ENCODE measurements at places on chromosomes 2 and 18. TPM values are rescaled to one million over a fixed set of nuclear protein-coding genes. Genes with fewer than 3 reads are reported as not detected.

Gene UGT1A5
- not detected for total RNA-seq

- DNase-seq, result no peak
These were observed 4.7 kb downstream of the HS6ST1 start for GRCh38 chr2:128313931-128314347.

GRCh38 chr2:158723181-158723838, 71.8 kb upstream of the DAPL1 start:
- no peak for DNase-seq

DNA sequence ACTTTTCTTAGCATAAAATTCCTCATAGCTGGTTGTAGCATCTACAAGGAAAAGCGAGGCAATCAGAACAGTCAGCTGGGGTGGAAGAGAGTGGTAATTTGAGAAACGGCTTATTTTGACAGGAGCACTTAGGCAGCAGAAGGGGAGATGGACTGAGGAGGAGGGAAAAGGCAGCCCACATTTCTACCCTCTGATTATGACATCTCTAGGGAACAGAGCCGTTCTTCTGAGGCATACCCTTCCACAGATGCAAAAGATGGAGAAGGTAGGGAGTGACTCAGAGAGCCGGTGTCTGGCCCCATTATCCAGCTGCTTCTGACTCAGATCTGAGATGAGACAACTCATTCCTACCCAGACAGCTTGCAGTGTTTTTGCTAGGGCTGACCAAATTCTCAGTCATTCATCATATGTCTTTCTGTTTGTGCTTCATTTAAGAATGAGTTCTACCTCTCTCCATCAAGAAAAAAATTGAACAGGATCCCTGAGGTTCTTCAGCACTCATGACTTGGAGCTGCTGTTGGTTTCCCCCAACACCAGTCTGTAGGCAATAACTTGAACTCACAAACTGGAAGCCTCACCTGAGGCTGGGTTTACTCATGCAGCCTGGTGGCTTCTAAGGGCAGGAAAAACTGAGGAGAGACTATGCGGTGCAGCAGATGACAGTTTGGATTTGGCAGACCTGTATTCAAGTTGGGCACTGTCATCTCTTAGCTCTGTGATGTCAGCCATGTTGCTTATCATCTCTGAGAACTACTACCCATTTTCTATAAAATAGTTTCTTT, 15.9 kb upstream of the SEC11C start:
- DNase-seq, result no peak

DNA sequence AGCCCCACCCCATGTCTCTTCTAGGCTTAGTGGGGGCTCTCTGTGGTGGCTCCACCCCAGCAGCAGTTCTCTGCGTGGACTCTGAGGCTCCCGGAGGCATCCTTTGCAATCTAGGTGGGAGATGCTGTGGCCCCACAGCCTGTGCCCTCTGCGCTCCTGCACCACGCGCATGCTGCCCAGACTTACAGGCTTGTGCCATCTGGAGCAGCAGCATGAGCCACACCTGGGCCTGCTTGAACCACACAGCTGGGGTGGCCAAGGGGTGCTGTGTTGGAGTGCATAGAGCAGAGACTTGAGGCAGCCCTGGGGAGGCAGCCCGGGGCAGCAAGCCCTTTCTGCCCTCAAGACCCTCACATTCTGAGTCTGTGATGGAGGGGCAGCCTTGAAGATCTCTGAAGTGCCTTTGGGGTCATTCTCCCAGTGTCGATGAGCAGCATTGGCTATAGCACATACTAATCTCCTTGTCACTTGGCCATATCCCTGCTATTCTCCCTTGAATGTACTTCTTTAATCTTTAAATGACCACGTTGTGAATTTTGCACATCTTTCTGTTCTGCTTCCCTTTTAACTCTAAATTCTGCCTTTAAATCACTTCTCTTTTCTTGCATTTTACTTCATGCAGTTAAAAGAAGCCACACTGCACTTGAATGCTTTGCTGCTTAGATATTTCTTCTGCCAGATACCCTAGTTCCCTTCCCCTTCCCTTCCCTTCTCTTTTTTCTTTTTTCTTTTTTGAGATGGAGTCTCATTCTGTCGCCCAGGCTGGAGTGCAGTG, 62.4 kb downstream of the NCAPH start:
- no peak for DNase-seq

- no peak for DNase-seq
These were observed 1497.5 kb downstream of the DPP10 start for GRCh38 chr2:115939902-115940301.

- DNase-seq, result no peak
These were observed 371.6 kb downstream of the RPRM start for GRCh38 chr2:153106802-153107477.

- DNase-seq, result no peak
These were observed 954.9 kb upstream of the GYPC start for GRCh38 chr2:125701070-125701469.

Gene GAD1
- 12.5 TPM for total RNA-seq

Gene CARF
- total RNA-seq, result 8.0 TPM

GRCh38 chr2:189876271-189876670, 92.0 kb downstream of the PMS1 start:
- DNase-seq, result no peak

Gene MRPS9
- total RNA-seq, result 27.4 TPM

DNA sequence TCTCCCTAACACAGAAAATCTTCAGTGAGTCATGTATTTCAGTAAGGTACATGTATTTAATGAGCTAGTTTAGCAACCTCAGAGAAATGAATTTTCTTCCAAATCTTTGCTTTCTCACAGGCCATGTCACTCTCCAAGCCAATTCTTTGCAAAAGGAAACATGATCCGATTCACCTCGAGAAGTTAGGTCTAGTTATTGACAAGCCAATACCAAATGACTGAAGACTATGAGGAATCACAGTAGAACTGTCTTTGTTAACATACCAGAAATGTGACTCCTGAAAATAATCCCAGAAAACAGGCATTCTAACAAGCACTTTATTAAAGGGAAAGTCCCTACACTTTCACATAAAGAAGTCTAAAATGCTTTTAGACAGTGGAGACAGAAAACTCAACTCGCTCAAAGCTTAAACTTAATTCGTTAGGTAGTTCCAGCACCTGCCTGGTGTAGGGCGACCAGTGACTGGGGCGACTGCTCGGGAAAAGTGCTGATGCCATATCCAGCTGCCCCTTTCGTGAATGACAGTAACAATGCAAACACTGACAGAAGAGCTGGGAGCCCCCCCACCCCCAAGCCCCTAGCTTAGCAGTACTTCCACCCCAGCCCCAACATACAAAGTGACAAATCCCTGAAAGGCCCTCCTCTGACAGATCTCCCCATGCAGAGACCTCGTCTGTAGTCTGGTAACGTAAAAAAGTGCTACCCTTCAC, 1.8 kb downstream of the MEMO1 start:
- DNase-seq, result no peak

Gene YWHAQ
- 683 TPM for total RNA-seq

DNA sequence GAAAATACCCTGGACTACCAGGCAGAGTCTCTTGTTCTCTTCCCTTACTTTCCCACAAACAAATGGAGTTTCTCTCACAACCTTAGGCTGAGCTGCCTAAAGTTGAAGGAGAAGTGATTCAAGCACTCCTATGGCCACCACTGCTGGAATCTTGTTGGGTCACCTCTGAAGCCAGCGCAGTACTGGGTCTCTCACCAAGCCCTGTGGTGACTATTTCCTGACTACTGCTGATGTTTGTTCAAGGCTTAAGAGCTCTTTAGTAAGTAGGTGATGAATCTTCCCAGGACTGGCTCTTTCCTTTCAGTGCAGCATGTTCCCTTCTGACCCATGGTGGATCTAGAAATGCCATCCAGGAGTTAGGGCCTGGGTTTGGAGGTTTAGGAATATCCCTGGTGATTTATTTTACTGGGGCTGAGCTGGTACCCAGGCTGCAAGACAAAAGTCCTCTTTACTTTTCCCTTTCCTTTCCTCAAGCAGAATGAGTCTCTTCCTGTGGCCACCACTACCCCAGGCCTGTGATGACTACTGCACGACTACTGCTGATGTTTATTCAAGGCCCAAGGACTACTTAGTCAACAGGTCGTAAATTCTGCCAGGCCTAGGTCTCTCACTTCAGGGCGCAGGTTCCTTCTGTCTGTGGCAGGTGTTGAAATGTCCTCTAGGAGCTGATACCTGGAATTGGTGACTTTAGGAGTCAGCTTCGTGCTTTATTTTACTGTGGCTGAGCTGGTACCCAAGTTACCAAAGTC, 121.8 kb downstream of the SLC4A10 start:
- DNase-seq, result no peak

DNA sequence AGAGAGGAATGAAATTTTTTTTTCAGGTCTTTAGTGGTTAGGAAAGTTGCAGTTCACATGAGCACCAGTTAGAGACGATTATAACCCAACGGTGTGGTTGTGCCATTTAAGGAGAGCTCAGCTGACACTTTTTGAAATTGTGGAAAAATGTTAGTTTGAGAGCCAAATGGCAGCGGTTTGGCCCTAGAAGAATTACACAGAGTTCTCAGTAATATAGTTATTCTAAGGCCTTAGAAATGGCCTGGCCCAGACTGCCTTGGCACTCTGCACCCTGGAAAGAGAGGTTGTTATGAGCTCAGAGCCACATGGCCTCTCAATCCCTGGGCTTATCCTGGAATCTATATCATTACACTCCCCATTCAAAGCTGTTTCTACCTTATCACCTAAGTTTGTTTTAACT, 117.4 kb downstream of the RHBDD1 start:
- DNase-seq, result no peak

Gene CCDC150
- 19.0 TPM for total RNA-seq

- no peak for DNase-seq
These were observed 272.3 kb upstream of the PKDCC start for GRCh38 chr2:41775366-41776025.

Gene ZNF385B
- 0.28 TPM for total RNA-seq
